ENCODE measurements at places on chromosomes 13 and 19.

- DNase-seq, result no peak
Observed at GRCh38 chr19:52566588-52566987, 3.5 kb upstream of the ZNF701 start.

DNA sequence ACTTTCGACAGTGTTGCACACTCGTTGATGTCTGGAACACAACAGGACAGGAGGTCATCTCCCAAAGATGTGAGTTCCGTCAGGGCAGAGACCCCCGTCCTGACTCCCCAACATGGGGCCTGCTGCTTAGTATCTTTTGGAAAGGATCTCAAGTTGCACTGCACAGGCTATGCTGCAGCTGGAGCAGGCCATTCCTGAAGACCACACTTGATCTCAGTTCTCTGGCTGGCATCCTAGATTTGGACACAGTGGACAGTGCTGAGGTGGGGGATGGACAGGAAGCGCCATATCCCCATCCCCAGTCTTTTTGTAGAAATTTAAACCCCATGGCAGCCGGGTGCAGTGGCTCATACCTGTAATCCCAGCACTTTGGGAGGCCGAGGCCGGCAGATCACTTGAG is 5.9 kb downstream of the ADGRE2 start:
- no peak for DNase-seq

GRCh38 chr13:32956595-32956933 is 59.7 kb upstream of the KL start:
- DNase-seq, result no peak

- DNase-seq, result no peak
Observed at GRCh38 chr13:106423530-106423929, 111.9 kb downstream of the EFNB2 start.

Measured in NCI-H526 treated with DMSO at 0.1 percent for 48 hours (cell line).